ENCODE measurements at places on chromosomes 2 and 18.
A peak's percentile ranks its signal among the peaks of the same experiment; 100 is the strongest.

DNA sequence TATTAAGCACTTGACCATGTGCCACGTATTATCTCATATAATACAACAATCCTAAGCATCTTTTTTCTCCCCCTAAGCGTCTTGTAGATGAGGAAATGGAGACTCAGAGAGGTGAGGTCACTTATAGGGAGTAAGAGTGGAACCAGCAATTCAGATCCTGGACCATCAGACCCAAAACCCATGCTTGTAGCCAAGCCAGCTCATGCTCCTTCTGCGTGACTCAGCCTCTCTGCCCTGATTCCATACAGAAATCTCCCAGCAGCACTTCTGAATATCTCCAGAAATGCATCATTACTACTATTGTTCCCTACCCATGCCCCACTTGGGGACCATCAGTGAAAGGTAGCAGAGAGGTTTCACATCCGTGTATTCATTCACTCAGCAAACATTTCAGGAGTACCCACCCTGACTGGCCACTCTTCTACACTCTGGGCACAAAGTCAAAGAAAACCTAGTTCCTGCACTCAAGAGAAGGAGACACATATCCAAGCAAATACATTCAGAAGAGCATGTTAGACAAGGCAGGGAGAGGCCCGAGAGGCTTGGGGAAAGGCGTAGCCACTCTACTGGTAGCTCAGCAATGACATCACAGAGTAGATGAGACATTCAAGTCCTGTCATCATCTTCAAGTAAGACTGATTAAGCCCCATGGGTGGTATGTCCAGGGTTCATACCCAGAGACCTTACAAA, 141.9 kb downstream of the MTCL1 start:
- DNase-seq: no peak

GRCh38 chr2:98518101-98518500, 73.4 kb downstream of the INPP4A start:
- DNase-seq: peak; percentile 81

- DNase-seq: no peak
Measured at GRCh38 chr2:127193967-127194280, 26.2 kb downstream of the CYP27C1 start.

DNA sequence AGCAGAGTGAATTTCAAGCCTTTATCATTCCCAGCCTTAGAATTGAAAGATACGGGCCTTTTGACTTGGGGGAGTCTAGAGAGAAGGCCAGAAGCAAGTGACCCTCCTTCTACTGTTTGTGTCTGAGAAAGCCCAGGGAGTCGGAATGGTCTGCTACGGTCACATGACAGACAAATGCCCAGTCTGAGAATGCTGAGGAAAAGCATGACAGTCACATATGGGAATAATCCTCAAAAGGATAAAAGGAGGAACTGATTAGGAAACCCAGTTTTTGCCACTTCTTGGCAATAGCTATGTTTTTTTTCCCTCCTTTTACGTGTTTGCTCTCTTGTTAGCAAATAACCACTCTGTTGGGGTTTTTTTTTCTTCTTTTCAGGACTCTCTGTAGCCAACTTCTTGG, 38.1 kb upstream of the HNRNPA3 start:
- no peak for DNase-seq

DNA sequence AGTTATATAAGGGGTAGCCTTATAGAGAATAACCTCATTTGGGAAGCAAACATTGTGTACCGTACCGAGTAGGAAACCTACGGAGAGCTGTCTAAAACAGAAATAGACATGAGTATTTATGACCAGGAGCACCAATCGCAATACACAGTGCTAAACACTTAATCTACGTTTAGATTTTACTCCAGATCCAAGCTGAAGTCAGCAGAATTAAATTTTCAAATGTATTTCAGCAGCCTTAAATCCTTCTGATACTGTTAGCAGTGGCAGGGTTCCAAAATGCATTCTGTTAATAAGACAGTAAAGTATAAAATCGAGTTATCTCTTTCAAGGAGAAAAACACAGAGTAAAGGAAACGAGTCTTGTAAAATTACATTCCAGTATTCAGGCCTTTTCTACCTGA, 118.1 kb upstream of the ZNF521 start:
- DNase-seq: no peak

DNA sequence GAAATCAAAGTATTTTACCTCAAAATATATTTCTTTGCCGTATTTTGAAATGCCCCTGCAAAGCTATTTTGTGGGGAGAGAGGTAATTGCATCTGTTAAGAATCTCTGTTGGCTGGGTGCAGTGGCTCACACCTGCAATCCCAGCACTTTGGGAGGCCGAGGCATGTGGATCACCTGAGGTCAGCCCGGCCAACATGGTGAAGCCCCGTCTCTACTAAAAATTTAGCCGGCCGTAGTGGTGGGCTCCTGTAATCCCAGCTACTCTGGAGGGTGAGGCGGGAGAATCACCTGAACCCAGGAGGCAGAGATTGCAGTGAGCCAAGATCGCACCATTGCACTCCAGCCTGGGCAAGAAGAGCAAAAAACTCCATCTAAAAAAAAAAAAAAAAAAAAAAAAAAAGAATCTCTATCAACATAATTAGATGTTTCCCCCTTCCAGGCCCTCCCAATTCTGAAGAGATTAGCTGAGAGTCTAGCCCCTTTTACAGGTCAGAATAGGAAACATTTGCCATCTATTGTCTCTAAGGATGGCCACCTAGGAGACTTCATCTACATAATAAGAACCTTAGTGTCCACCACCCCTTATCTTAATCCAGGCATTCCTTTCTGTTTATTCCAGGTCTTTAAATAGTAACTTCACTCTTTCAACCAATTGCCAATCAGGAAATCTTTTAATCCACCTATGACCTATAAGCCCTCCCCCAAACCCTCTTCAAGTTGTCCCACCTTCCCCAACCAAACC, 3.5 kb upstream of the TRAPPC8 start:
- DNase-seq: no peak

GRCh38 chr2:102737431-102737830, 24.4 kb upstream of the TMEM182 start:
- DNase-seq: no peak

GRCh38 chr2:15601681-15602080, 10.0 kb downstream of the DDX1 start:
- DNase-seq: no peak

GRCh38 chr2:86453836-86454235, 12.7 kb downstream of the KDM3A start:
- no peak for DNase-seq

DNA sequence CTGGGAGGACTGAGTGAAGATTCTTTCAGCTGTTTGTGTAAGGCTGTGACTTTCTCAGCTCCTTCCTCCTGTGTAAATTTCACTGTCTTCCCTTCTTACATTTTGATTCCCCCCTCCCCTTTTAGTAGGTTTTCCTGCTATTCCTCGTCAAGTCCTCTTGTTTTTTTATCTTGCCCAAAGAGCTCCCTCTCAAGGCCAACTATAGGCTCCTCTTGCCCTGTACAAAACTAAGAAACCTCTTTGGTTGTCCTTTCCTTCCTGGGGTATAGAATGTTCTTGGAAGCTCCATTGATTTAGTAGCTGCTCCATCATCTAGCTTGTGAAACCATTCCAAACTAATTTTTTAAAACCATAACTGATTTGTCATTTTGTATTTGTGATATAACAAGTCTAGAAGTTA, 7.3 kb downstream of the CCDC121 start:
- no peak for DNase-seq

GRCh38 chr18:11661430-11661829, 27.6 kb upstream of the GNAL start:
- DNase-seq: no peak

DNA sequence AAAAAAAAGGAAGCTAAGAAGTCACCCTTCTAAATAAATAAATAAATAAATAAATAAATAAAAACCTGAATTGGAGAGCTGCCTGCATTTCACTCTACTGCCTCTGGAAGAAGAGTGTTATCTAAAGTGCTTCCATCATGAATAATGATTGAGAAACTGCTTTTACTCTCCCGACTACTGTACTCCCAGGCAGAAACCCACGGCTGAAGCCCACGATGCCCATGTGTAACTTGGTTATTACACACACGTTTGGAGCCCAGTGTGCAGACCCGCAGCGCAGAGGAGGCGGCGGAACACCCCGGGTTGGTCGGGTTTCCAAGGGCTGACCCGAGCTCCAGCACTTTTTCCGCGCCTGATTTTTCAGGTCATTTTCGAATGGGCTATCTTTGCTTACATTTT, 697 bp upstream of the SPATS2L start:
- DNase-seq: peak; percentile 9

DNA sequence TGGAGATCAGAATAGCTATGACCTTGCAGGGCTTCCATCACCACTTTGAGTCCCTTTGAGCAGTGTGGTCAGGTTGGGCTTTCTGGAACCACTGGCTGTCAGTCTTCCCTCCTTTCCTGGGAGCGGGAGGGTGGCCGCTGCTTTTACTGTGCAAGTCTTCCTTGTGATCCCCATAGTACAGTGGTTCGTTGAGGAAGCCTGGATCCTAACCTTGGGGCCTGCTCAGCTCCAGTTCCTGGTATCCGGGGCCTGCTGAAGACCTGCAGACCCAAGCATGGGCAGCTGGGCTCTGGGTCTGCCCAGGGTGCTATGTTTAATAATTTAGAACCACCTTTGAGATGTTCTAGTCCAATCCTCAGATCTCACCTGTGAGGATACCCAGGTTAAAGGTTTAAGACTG, 104.2 kb downstream of the CLIP4 start:
- DNase-seq: no peak

GRCh38 chr18:8806100-8806797, 100.9 kb downstream of the MTCL1 start:
- DNase-seq: no peak

- DNase-seq: no peak
Measured at GRCh38 chr2:121197369-121198091, 87.5 kb downstream of the TFCP2L1 start.

GRCh38 chr2:54755641-54756326, 32.3 kb downstream of the EML6 start:
- no peak for DNase-seq

DNA sequence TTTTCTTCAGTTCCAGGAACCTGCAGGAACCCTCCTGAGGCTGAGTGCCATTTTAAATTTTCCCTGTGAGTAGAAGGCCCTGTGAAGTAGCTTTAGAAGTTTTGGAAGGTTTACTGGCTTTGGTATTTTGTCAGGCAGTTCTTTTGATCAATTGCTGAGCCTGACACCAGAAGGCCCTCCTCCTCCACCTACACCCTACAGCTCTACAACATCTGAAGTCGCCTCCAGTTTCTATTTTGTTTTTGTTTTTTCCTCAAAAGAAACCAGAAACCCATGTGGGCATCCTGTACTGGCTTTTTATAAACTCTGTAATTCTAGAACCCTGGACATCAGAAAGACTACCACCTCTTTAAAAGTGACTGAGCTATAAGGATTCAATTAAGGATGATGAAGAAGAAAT, 153.7 kb downstream of the NRXN1 start:
- DNase-seq: no peak

GRCh38 chr18:40415821-40416220, 1539.2 kb upstream of the PIK3C3 start:
- DNase-seq: no peak

GRCh38 chr18:25099895-25100294, 252.1 kb downstream of the ZNF521 start:
- DNase-seq: no peak

DNA sequence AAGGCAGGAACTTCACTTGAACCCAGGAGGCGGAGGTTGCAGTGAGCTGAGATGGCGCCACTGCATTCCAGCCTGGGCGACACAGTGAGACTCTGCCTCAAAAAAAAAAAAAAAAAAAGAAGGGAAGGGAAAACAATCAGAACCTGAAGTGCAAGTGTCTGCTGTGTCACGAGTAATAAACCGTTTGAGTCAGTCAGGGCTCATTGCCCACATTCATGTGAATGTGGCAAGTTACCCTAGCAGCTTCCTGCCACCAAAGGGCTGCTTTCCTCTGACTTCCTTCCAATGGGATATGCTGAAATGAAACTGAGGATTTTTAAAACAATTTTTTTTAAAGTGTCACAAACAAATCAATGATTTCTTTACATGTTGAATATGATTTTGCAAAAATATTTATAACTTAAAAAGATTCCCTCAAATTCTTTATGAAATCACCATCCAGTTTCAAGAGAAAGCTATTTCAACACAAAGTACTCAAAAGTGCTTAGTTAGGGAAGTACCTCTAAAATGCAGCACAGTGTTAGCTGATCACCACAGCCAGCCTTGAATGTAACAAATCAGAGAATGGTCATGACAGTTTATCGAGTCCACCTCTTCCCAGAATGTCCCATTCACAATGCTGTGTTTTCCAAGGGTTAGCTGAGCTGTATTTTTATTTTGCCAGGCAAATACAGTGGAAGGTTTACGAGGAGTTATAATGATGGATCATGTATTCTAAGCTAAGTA, 36.4 kb downstream of the WDSUB1 start:
- no peak for DNase-seq

DNA sequence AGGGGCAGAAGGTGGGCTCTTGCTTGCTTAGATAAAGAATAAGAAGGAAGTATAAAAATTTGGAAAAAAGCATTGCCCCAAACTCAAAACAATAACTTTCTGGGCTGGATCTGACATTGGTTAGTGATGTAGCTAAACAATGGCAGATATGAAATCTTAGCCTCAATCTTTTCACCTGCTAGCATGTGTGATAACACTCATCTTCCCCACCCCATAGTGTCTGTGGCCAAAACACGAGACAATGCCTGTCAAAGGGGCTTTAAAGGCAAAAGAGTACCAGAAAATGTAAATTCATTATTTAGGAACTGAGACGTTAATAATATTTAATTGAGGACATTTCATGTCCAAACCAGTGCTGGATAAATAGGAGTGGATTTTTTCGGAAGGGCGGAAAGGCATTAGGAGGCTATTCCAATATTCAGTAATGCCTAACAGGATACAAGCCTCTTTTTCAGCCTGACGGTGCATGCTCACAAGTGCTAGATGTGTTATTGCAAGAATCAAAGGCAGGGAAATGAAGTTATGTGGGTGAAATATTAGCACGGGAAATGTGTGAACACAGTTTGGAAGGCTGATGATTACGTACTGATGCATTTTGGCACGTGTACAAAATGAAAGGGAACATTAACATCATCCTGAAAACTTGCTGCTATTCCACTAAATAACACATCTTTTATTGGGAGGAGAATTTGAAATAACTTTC, 395.7 kb downstream of the GALR1 start:
- DNase-seq: no peak

- no peak for DNase-seq
Measured at GRCh38 chr2:74416778-74417177, 4.6 kb downstream of the C2orf81 start.

DNA sequence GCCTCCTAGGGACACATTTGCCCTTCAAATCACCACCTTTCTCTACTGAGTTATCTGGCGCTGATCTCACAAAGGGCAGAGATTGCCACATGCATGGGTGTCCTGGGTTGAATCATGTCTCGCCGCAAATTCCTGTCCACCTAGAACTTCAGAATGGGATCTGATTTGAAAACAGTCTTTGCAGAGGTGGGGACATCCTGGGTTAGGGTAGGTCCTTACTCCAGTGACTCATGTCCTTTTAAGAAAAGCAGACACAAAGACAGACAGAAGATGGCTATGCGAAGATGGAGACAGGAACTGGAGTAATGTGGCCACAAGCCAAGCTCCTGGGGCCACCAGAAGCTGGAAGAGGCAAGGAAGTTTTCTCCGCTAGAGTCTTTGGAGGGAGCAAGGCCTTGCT, 197.4 kb upstream of the SMIM21 start:
- DNase-seq: no peak

GRCh38 chr2:200687922-200688920, 102.4 kb downstream of the AOX1 start:
- no peak for DNase-seq

All from CD4-positive, alpha-beta T cell (primary cell).